HCT116 (cell line): ENCODE measurements at places on chromosomes 12 and 14.

DNA sequence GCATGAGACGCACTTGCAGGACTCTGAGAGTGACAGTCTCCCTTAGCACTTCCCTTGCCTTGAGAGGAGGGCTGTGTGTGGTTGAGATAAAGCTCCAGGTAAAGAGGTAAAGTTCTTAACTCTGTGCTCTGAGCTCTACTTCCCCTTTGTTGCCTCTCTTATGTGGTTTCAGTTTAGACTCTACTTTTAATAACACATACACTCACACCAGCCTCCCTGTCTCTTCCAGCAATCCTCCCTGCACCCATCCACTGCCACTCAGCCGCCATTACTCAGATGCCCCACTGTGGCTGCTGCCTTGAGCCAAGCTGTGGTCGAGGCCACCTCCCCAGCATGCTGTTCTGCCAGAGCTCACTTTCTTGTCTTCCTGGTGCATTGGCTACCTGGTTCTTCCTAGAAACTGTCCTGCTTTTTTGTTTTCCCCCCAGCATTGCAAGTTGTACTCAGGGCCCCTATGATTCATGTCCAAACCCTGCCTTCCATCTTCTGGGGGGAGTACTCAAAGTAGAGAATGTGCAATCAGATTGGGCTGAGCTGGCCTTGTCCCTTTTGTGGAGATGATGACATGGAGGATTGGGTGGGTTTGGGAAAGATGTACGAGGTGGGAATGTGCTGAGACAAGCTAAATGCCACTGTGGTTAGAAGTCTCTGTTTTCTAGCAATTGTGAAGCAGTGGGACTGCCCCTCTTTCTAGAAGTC, 115.5 kb upstream of the PARP11 start:
- no peak for DNase-seq

DNA sequence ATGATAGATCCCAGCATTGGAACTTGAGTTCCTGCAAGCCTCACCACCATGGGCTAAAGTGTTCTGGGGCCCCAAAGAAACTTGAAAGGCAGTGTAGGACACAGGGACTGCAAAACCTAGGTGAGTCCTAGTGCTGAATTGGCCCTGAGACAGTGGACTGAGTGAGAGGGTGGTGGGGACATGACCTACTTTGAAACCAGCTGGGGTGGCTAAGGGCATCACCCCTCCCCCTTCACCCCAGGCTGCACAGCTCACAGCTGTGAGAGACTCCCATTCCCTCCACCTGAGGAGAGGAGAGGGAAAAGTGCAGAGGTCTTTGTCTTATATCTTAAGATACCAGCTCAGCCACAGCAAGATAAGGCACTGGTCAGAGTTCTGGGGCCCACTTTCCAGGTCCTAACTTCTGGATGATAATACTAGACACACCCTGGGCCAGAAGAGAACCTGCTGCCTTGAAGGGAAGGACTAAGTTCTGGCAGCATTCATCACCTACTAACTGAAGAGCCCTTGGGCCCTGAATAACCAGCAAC, 62.5 kb downstream of the MAPKAPK5 start:
- no peak for DNase-seq

DNA sequence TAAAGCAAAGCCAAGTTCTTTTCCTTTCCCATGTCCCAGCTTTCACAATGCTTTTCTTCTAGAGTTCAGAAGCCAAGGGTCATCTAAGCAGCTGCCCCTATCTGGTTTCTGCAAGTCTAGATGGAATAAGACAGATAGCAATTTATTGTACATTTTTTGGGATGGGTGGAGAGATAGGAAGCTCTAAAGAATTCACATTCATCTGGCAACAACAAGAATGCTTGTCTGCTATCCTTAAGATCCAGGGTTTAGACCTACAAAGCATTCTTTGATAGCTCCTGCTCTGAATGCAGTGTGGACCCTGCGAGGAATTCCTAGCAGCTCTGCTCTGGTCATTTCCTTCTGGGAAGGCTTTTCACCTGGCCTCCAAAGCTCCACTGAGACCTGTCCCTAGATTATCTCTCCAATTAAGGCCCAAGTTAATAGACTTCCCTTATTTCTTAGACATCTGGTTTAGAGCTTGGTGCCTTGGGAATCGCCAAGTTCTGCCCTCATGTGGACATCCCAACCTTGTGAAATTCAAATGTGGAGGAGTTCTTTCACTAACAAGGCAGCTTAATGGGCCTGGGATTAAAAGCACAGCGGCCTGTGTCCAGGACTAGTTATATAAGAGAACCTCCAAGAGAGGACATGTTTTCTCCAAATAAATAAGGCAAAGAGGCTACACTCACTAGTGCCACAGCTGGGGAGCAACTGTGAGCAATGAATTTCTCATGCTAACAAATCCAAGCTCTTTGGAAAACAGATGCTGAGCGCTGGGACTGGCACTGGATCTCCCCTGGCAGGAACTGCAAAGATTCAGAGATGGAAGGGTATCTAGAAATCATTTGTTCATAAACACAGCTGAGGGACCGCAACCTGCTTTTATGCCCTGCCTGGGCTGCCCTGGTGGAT, 384.5 kb upstream of the DDHD1 start:
- no peak for DNase-seq

DNA sequence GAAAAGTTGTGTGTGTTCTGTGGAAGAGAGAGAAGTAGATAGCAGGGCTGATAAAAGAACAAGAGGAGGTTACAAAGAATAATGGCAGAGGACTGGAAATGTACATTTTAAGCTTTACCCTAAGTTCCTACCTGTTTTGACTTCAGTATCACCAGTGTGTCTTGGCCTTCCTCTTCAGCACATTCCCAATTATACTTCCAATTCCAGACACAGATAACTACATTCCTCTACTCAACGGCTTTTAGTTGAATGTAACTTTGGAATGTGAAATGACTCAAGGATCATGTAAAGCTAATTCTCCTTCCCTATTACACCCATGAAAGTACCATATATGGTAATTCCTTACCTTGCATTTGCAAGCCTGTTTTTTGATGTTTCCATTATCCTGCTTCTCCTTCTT, 5.0 kb downstream of the MGST1 start:
- no peak for DNase-seq

DNA sequence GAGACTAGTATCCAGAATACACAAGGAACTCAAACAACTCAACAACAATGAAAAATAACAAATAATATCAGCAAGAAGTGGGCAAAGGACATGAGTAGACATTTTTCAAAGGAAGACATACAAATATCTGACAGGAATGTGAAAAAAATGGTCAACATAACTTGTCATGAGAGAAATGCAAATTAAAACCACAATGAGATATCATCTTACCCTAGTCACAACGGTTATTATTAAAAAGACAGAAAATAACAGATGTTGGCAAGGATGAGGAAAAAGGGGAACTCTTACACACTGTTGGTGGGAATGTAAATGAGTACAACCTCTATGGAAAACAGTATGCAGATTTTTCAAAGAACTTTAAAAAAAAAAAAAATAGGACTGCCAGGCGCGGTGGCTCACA, 20.4 kb downstream of the VWF start:
- no peak for DNase-seq

GRCh38 chr12:108432423-108433121, 82.5 kb upstream of the FICD start:
- DNase-seq = no peak

- no peak for DNase-seq
Observed at GRCh38 chr12:126191031-126191891, 1126.0 kb downstream of the AACS start.

DNA sequence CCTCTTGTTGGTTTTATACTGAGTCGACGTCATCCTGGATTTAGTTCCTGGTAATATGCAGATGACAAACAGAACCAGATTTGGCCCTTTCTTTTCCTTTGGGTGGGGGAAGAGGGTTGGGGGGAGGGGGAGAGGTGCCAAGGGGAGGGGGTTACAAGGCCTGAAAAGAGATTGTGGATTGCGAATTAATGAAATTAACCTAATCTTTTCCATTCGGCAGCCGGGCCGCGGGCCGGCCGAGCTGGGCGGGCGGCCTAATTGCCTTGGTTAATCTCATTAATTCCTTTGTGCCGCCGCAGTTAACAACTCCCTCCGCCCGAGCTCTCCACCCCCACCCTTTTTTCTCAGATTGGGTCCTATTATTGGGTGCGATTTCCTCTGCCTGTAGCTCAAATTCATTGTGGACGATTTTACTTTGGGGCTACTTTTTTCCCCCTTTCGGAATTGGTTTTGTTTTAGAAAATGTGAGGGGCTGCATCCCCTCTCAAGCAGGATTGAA, 387 bp upstream of the GSC start:
- DNase-seq = no peak

- DNase-seq = peak; percentile 28
Observed at GRCh38 chr12:107912421-107913004, 138.0 kb downstream of the ASCL4 start.

DNA sequence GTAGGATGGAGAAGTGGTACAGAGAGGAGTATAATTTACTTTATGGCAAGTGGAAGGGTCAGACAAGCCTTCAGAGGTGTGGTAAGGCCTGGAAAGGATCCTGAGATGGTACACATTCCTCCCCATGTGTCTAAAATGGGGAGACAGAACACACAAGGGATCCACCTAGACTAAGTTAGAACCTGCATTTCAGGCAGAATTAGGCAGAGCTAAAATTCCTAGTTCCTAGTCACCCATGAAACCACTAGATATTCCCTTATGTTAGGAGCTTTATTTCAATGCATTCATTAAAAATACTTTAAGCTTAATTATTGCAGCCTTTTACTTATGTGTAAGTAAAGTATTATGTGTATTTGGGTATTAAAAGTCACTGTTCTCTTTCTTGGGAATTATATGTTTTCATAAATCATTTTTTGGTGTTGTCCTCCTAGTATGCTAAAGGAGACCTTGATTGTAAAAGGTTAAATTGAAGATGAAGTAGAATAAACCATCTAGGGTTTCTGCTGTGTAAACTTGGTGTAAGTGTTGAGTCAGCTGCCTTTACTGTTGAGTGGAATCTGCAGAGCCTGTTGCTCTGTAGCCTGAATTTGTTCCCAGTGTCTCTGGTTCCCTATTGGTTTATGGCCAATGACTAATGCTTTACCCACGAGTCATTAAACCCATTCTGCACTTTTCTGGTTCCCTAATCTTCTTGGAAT, 423.2 kb downstream of the ATP23 start:
- peak; percentile 12 for DNase-seq

DNA sequence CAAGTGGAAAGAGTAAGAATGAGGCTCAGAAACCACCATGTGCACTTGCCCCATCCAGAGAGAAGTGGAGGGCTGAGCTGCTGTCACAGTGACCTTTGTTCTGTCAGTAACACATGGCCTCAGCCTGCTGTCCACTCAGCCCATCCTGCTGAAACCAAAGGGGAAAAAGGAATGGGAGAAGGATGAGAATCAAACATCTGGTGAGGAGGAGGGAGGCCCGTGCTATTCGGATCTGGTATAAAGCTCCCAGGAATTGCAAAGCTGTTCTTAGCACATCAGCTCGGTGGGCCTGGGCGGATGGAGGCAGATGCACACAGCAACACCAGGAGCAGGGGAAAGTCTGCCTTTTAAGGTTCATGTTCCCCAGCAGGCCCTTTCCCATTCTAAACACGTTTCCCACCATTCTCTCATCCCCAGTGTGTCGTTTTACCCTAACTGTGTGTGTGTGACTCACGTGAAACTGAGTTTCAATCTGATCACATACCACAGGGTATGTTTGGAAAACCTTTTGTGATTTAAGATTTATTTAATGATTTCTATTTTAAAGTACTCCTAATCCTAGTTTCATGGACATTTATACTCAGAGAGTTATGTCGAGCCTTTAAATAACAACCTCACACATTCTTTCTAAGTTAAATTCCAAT, 36.8 kb downstream of the RTRAF start:
- no peak for DNase-seq

GRCh38 chr14:104288272-104288671, 149.9 kb downstream of the KIF26A start:
- DNase-seq = no peak

DNA sequence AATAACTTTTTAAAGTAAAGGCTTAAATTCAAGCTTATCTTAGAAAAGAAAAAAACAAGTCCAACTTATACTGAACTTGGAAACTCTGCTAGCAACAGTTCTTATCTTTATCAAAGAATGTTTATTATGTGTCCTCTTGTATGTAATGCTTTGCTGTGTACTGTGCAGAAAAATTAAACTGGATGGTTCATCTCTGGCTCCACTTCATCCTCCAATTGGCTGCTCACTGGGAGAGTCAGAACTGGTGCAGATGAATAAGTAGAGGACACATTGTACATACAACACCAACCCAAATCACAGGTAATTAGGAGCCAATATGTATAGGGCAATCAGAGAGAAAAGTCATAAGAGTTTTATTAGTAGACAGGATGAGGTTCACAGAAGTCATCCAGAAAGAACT, 123.6 kb upstream of the NAP1L1 start:
- no peak for DNase-seq

DNA sequence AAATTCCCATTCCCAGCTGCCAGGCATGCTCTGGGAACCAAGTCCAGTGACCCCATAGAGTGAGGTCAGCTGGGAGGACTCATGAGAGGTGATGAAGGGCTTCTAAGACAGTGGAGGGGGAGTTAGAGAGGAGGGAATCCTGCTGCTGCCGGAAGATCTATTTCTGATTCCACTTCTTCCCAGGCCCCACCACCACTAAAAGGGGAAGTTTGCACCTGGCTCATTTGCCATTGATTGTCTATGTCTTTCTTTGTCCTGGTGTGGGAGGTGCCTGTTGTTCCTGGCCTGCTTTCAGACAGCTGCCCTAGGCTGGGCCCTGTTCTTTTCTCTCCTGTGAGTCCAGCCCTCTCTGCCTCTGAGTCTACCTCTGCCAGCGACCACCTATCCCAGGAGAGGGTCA, 3.0 kb upstream of the KRT6A start:
- DNase-seq = no peak

GRCh38 chr12:110531741-110532333, 29.7 kb downstream of the RAD9B start:
- DNase-seq = no peak

DNA sequence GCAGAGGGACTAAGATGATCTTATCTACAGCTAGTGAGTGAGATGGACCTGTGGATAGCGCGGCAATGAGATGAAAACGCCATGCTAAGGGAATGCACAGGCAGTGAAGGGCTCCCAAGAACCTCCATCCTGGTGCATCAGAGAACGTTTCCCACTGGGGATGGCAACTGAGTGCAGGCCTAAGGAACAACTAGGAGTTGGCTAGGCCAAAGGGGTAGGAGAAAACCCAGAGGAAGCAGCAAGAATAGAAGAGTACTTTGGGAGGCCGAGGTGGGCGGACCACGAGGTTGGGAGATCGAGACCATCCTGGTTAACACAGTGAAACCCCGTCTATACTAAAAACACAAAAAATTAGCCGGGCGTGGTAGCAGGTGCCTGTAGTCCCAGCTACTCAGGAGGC, 24.6 kb upstream of the BATF start:
- DNase-seq = no peak
